Type B pancreatic cell (in vitro differentiated cells): ENCODE measurements at places on chromosomes 12 and 14.

- no peak for DNase-seq
Measured at GRCh38 chr12:88574278-88574677, 6.0 kb downstream of the KITLG start.

DNA sequence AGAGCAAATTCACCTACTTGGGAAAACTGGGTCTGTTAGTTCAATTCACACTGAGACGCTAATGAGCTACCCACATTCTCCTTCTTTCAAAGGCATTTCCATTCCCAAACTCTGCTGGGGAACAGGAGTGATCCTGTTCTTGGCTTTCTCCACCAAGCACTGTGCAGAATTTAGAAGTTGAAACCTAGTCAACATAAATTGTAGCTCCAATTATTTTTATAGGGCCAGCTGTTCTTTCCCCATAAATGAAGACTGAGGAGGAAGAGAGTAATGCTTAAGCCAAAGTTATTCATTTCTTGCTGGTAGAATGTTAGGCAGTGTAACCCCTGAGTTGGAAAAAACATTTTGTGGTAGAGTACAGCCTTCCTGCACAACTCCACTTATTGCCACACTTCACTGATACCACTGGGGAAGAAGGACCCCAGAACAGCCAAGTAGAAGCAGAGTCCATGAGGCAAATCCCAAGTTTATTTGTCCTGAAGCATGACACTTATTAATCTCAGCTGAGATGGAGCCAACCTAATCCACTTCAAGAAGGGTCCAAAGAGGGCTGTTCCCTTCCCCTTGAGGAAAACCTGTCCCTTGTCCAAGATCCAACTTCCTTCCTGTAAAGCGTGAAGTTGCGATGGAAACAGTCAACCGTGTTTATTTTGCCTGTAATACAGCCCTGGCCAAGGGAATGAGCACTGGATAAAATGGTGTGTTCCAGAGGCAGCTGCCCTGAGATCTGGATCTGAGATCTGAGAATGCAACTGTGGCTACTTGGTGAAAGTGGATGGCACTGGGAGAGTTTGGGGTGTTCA lies 151.8 kb downstream of the TBX5 start:
- no peak for DNase-seq

DNA sequence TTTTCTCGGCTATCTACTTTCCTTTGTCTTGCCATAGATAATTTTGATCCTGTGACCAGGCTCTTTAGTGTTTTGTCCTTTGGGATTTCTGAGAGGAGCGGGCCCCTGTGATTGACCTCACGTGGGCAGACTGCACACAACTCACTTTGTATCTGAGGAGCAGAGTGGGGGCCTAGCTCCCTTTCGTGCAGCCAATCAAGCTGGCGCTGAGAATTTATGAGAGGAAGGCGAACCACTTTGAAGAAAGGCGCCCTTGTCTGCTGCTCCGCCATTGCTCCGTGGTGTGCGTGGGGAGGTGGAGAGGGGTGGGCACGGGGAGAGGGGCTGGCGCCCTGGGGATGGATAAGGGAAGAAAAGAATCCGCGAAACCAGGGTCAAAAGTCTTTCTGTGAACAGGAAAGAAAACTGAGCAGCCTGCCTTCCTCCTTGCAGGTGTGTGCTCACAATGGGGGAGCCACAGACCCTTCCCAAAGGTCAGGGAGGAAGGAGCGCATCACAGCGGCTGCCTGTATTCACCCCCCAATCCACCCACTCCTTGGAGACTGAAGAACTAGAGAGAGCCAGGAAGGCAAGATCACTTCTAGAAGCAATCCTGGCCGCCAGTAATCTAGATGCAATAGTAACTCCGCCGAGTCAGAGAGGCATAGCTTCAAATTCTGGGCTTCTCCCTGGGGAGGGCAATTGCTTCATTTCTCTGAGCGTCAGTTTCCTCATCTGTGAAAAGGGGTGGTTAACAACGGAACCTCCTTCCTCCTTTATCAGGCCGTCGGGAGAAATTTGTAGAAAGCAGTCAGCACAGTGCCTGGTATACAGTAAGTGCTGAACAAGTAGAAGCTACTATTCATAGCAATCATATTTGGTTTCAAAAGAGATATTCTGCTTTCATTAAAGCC lies 24.9 kb upstream of the MED13L start:
- DNase-seq, result no peak

DNA sequence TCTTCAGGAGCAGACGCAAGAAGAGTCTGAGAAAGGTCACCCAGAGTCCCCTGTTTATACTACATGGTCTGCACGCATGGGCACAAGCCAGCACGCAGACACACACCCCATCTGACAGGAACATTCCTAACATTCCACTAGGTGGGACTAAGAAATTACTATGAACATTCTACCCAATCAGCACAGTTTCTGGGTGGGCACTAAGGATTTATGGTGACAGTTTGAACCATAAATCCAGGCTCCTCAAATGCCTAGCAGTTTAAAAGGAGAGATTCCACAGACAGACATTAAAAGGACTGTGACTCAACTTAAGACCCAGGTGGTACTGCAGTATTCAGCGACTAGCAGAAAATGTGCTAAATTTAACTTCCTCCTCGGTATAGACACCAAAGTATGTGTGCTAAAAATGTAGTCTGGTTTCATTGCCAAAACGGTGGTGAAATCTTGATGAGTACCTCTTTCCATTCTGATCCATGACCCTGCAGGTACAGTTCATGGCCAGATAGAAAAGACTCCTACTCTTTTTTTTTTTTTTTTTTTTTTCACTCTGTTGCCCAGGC lies 16.2 kb downstream of the ABHD4 start:
- no peak for DNase-seq

DNA sequence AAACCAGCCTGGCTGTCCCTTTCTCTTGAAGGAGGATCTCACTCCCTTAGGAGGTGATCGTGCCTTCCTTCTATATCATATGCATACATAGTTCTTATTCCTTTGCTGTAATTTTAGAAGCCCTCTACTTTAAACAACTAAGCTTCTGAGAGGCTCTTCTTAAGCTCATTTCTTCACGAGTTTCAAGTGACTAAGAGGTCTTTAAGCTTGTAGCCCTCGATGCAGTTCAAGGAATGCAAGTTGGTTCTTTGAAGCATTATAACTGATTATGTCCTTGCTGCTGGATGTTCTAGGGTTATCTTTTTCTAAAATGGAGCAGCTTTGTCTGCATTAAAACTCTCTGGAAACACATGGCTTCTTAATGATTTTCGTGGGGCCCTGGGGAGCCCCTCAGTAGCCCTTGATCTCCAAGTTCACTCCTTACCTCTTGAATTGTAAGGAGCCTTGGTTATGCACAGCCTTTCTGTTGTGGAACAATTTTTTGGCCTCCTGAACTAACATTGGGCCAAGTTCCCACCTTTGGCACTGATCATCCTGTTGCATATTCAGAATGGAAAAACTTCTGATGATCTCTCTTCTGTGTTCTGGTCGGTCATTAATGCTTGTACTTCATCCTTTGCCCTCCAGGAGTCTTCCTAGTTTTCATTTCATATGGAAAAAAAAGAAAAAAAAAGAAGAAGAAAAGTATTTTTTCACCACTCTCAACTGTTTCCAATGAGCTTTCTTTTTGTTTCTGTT lies 12.6 kb downstream of the RASSF8 start:
- no peak for DNase-seq

GRCh38 chr14:84180336-84180735 lies 1349.6 kb upstream of the FLRT2 start:
- no peak for DNase-seq

- DNase-seq, result no peak
Measured at GRCh38 chr12:22740656-22741355, 115.8 kb downstream of the ETNK1 start.

GRCh38 chr12:66620688-66621087 lies 58.2 kb downstream of the GRIP1 start:
- DNase-seq, result no peak

DNA sequence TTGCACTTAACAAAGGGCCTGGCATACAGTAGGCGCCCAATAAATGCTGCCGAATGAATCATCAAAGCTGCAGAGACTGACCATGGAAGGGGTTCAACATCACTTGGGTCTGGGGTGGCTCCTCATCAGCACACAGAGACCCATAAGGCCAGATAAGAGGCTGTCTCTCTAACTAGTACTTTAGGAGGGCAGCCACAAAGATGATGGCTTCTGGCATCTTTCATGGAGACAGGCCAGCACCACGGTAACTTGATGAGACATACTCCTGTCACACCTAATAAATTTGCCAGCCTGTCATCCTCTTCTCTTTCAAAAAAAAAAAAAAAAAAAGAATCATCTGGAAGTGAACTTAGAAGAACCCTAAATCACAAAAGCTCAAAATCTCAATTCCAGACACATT lies 3.4 kb downstream of the PRIMA1 start:
- DNase-seq, result no peak

DNA sequence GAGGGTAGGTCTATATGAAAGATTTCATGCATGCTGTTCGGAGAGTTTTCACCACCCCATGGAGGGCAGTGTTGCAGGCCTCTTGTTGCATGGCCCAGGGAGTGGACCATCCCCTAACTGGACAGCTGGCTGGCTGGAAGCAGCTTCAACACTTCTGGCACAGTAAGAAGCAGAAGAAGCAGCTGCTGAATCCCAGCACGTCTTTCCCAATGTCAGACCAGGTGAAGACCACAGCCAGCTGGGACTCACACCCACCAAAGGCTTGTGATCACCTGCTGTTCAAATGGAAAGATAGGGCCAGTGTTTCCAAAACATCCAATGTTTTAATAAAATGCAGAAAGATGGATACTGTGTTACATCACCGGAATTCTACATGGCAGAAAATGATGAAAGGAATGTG lies 1423.6 kb downstream of the AACS start:
- no peak for DNase-seq

DNA sequence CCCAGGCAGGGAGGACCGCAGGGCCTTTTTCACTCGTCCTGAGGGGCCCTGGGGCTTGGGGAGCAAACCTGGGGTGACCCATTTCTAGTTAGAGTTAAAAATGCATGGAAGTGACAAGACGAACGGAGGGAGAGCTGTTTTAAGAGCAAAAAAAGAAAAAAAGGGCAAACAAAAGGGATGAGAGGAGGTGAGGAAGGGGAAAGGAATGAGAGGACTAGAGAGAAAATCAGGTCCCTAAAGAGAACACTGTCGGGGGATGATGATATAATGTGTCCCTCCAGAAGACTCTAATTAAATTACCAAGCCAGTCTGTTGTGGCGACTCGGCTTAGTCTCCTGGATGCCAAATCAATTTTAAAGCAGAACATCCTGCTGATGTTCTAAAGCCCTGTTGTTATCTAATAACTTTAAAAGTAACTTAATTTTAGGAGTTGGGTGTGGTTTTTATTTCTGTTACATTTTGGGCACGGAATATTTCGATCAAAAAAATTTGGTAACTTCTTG lies 1.1 kb downstream of the ANO6 start:
- DNase-seq, result no peak

DNA sequence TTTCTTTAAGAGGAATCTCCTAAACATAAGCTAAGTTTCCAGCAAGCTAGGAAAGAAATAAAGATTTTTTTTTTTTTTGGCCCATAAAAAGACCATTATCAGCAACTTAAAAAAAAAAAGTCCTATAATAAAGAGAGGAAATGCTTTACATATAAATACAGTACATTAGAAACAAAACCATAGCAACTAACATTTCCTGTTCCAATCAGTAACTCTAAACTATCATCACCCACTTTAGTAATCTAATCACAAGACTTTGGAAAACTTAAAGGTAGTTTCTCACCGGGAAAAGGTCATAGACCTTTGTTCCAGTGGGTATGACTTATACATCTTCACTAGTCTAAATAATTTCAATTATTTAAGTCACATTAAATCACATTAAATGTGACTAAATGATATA lies 11.1 kb downstream of the SPTSSA start:
- DNase-seq, result no peak

DNA sequence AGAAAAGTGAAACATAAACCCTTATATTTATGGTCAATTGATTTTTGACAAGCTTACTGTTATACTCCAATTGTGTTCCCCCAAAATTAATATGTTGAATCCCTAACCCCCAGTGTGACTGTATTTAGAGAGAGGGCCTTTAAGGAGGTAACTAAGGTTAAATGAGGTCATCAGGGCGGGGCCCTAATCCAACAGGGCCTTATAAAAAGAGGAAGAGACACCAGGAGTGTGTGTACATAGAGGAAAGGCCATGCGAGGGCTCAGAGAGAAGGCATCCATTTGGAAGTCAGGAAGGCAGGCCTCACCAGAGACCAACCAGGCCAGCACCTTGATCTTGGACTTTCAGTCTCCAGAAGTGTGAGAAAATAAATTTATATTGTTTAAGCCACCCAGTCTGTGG lies 6.5 kb upstream of the VTI1B start:
- no peak for DNase-seq

GRCh38 chr12:25585662-25586061 lies 32.6 kb upstream of the LMNTD1 start:
- DNase-seq, result no peak

DNA sequence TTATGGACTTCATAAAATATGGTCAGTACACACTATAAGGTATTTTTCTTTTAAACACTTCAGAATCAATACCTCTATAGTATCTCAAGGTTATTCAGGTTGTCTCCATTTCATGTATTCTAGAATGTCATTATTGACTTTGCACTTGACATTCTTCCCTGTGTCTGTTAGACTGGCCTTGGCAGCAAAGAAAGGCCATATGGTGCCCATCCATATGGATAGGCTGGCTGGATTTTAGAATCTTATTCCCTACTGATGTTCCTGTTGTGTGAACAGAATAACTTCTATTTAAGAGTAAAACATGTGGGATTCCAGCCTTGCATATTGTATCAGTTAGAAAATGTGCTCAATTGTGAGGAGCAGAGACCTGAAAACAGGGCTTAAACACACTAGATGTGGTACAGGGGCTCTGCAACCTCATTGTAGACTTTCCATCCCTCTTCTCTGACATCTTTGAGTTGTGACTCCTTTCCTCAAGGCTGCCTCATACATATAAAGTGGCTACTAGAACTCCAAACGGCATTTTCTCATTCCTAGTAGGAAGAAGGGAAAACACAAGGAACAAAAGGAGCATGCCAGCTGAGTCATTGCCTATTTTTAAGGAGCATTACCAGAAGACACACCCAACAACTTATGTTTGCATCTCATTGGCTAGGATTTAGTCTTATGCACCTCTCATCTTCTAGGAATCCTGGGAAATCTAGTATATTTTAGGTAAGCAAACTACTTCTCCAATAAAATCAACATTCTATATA lies 221.2 kb upstream of the TMPO start:
- no peak for DNase-seq

GRCh38 chr12:43968736-43969135 lies 132.9 kb downstream of the TMEM117 start:
- DNase-seq, result no peak

DNA sequence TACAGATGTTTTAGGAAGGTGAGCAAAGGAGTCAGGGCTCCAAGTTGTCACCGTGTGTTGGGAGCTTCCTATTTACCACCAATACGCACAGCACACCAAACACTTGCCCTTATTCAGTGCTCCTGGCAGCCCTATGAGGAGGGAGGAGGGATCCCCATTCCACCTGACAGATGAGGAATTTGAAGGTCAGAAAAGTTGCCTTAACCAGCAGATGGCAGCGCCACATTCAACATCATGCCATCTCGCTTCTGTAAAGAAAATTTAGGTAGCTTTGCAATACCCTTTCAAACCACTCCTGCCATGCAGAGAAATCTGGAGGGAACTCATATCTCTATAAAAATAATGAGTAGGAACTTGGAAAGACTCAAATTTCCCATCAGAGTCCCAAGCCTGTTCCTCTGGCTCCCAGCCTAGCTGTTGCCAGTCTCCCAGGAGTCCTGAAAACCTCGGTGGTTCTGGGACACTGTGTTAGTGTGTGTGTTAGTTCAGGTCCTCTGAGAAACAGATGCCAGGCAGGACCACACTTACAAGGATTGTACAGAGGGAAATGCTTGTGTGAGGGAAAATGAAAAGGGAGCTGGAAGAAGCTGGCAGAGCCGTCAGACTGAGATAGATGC lies 410.5 kb downstream of the MED13L start:
- DNase-seq, result no peak
